Activated T-cell treated with anti-CD3 and anti-CD28 coated beads, Interleukin-2, amount 50 U/mL, for 4 hours (primary cell): ENCODE measurements at places on chromosomes 3 and 15. TPM values are rescaled to one million over a fixed set of nuclear protein-coding genes. Genes with fewer than 3 reads are reported as not detected.

DNA sequence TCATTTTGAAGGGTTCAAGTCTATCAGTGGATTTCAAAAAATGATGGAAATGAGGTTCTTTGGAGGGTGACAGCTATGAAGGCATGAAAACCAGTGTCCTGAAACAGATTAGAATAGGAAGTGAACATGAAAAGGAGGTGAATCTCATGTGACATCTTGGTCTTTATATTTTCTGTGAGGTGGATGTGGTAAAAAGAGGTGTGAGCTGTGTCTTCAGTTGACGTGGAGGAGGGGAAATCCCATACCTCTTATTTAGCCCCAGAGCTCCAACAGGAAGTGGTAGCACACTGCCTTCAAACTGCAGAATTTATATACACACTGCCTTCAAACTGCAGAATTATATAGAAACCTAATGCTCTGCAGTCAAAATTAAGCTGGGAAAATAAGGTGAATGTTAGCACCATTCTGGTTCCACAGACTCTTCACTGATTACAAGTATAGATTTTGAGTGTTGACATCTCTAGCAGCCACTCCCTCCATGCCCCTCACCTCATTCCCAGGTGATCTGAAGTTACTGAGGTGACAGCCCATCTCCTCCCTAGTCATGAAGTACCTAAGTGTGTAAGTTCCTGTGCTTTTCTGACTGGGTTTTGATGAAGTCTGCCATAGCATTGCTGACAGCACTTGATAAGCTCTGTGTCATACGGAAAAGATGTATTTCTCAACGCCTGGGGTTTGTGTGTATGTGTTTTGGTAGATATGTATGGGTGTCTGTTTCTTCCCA lies 2.7 kb downstream of the RAB8B start:
- DNase-seq: peak; percentile 25

DNA sequence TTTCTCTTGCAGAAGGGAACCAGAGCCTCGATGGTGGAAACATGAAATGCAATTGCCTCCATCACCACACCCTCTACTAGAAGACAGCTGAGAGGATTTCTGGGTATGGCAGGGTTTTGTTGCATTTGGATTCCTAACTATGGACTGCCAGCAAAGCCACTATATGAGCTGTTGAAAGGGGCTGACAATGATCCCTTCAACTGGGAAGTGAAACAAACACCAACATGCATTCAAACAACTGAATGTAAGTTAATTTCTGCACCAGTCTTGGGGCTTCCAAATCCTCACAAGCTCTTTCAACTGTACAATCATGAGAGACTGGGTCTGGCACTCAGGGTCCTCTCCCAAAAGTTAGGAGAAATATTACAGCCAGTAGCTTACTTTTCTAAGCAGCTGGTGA lies 116.7 kb upstream of the PLCL2 start:
- no peak for DNase-seq

DNA sequence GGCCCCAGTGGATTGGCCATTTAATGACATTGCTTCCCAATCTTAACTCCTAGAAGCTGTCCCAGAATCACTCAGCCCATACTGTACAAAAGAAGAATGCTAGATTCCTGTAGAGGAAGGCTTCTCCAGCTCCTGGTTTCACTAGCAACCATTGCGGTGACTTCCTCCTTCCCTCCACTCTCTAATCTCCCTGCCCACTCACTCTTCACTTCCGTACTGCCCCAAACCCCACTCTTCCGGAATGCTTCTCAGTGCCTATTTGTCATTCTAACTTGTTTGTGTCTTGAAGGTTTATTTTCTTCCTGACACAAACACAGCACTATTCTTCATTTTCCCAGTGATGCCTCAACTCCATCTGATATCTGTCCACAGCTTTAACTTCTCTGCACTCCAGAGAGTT lies 97.1 kb upstream of the SPATA16 start:
- no peak for DNase-seq

Gene RPN1
- 209 TPM for total RNA-seq

Gene LYZL4
- not detected for total RNA-seq

DNA sequence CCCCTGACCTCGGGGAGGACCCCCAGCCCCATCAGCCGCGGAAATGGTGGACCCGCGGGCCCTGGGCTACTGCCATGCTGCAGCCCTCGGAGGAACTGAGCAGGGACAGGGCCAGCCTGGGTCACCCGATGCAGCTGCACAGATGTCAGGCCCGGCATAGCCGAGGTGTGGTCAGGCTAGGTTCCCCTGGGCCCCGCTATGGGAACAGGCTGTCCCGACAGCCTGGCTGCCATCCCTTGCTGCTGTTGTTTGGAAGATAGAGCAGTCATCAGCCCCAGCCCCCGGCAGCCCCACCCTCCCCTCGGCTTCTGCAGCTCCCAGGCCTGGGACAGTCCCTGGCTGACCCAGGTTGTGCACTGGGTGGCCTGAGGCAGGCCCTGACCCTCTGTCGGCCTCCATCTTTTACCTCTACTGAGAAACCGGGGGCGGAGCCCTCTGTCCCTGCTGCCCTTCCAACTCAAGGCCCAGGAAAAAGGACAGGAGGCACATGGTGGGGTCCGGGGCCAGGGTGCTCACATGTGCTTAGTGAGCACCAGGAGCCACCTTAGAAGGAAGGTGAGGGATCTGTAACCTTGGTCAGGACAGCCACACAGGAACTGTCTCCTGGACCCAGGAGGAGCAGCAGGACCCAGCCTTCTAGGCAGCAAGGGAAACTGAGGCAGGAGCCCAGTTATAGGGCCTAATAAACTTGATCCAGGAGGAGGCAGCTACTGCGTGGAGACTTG lies 31.5 kb upstream of the FBLN2 start:
- no peak for DNase-seq

- no peak for DNase-seq
These were observed 196.1 kb downstream of the RYR3 start for GRCh38 chr15:33506781-33507296.

Gene CRELD1
- total RNA-seq: 15.6 TPM

DNA sequence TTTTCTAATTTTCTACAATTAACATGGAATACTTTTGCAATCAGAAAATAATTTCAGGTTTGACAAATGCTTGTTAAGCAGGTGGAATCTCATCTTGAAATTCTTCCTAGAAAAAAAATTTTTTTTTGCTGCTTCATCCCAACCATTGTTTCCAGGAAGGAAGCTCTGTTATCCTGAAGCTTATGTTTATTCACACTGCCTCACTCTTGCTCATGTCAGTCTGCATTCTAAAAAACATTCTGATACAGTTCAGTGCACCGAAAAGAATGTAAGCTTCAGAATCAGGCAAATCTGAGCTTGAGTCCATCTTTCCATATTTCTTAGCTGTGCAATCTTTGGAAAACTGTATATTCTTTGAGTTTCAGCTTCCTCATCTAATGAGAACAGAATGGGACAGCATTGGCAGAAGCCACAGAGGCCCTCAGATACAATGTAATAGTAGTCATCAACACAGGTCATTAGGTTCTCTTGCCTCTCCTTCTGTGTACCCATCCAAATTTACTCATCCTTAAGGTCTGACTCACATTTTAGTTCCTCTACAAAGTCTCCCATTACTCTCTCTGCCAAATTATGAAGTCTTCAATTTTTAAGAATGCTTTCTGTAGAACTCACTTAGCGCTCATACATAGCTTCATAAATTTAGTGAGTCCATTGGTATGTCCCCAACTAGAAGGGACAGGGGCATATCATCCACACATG lies 881.8 kb upstream of the NR2F2 start:
- no peak for DNase-seq

DNA sequence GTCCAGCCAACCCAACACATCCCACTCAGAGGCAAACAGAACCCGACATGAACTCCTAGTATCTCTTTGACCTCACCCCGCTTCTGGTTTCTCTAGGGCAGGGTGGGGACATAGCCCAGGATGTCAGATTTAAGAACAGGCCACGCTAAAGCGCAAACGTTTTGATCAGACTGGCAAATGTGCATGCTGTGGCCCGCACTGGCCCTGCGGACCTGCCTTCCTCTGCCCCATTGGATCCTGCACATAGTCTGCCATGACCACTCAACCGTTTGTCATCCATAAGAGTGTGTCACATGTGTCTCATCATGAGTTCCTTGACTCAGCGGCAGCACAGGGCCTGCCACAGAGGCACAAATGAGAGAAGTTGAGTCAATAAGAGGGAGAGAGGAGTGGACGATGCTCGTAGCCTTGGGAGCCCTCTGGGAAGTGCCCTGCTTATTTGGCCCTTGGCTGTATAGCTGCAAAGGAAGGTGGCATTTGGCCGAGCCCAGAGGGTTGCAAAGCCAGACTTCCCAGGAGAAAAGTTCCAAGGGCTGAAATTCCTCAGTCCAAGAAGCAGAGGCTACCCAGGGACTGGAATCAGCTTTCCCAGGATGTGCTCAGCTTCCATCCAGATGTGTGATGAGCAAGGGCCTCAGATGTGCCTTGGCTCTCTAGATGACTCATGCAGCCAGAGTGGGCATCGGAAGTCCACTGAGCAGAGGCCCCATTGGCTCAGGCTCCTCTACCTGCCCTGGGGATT lies 55.5 kb upstream of the SLCO2A1 start:
- no peak for DNase-seq

DNA sequence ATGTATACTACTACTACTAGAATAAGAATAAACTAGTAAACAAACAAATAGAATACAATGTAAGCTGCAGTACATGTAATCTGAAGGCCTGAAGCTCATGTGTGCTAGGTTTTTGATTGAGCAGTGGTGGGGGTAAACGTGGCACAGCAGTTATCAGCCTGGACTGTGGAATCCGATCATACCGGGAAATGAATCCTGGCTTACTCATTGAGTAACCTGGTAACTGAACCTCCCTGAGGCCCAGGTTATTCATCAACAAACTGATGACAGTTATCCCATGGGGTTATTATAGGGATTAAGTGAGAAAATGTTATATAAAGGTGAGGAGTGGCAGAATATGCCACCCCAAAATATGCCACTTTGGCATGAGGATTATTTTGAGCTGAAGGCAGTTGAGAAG lies 339.1 kb downstream of the FHIT start:
- no peak for DNase-seq

- no peak for DNase-seq
These were observed 32.8 kb downstream of the GRIP2 start for GRCh38 chr3:14507305-14507741.

Gene ANKUB1
- total RNA-seq: not detected

Gene CLDN1
- 2.1 TPM for total RNA-seq
